ENCODE measurements at places on chromosomes 6 and 20. TPM values are rescaled to one million over a fixed set of nuclear protein-coding genes. Genes with fewer than 3 reads are reported as not detected.

Gene ALDH8A1
- 0.20 TPM for total RNA-seq

Gene FILIP1
- 0.40 TPM for total RNA-seq

Gene TAGAP
- total RNA-seq, result not detected

Gene RAMACL
- total RNA-seq, result 0.09 TPM

Gene SH3BGRL2
- 0.32 TPM for total RNA-seq

Gene CDK19
- 7.9 TPM for total RNA-seq

Gene TNXB
- total RNA-seq, result 0.85 TPM

Gene LY6G6F
- total RNA-seq, result not detected

Gene TREML2
- total RNA-seq, result not detected

Gene HSF2
- total RNA-seq, result 5.7 TPM

Gene BPIFB1
- not detected for total RNA-seq

Gene KCNG1
- 52.5 TPM for total RNA-seq

Gene GUCA1A
- not detected for total RNA-seq

Gene ZHX3
- 4.2 TPM for total RNA-seq

Gene VSX1
- total RNA-seq, result 1.3 TPM

Gene UNC5CL
- total RNA-seq, result 0.46 TPM

Measured in A549 treated with dexamethasone at 1 μM for 4 hours (cell line).